ENCODE measurements at places on chromosomes 3 and 15.

GRCh38 chr15:72285927-72286516 lies 13.7 kb upstream of the PARP6 start:
- peak; percentile 7 for DNase-seq

- no peak for DNase-seq
Measured at GRCh38 chr15:65306551-65306950, 2.1 kb downstream of the RNU5B-1 start.

DNA sequence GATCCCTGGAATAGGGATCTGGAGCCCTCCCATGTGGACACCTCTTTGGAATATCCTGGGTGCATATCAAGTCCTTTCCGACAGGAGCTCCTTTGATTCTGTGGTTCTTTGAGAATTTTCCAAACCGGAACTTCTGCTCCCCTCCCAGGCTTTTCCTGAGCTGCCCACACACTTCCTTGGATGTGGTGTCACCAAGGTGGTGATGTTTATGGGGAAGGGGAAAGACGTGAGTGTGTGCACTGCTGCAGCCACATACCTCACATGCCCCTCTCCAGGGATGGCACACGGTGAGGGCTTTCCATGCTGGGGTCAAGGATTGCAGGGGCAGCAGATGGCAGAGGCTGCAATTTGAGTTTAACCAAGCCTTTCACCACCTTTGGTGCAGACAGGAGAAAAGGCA lies 27.9 kb upstream of the PSTPIP1 start:
- DNase-seq: no peak

- no peak for DNase-seq
Measured at GRCh38 chr3:36904641-36905040, 40.2 kb downstream of the TRANK1 start.

GRCh38 chr3:191795196-191795595 lies 334.2 kb downstream of the PYDC2 start:
- DNase-seq: no peak

DNA sequence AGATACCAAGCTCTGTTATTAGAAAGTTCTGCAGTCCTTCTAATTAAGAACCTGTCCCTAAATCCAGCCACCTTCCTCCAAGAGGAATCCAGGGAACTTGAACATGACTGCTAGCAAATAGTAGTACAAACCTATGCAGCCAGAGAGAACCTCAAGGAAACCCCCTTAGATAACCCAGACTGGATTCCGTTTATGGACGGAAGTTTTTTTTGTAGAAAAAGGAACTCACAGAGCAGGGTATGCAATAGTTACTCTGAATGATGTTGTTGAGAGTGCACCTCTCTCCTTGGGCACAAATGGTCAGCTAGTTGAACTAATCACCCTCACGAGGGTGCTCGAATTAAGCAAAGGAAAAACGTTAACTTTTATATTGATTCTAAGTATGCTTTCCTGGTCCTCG lies 40.8 kb downstream of the TM4SF18 start:
- no peak for DNase-seq

DNA sequence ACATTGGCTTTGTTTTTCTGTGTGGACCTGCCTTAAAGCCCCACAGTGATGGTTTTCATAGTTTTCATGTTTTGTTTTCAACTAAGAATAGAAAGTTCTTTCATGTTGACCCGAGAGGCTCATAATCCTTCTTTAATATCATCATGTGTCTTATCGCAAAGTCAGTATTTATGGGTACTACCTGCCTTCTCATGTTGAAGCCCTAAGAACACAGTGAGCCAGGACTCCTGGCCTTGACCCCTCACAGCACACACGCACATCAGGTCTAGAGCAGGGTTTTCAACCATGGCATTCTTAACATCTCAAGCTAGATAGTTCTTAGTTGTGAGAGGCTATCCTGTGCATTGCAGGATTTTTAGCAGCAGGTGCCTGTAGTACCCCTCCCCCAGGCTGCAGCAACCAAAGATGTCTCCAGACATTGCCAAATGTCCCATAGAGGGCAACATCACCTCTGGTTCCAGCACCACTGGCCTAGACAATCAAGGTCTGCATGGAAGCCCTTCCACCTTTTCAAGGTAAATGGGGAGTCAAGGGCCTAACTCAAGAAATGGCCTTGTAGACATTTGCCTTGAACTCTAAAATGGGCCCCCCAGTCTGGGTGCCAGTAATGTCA lies 118.3 kb downstream of the MTHFS start:
- DNase-seq: no peak

DNA sequence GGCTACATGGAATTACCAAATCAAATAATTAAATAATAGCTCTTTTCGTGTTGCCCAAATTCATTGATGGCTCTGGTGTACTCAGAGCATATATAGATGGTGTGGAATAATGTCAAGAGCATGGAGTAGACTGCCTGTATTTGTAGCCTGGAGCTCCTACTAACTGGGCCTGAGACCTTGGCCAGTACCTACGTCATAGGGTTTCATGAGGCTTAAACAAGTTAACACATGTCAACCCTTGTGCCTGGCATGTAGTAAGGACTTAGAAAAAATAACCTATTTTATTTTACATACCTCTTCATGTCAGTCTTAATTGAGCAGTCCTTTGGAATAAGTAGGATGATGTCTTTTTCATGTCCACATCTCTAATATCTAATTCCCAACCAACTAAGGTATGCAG lies 223.7 kb upstream of the DPH6 start:
- DNase-seq: no peak

DNA sequence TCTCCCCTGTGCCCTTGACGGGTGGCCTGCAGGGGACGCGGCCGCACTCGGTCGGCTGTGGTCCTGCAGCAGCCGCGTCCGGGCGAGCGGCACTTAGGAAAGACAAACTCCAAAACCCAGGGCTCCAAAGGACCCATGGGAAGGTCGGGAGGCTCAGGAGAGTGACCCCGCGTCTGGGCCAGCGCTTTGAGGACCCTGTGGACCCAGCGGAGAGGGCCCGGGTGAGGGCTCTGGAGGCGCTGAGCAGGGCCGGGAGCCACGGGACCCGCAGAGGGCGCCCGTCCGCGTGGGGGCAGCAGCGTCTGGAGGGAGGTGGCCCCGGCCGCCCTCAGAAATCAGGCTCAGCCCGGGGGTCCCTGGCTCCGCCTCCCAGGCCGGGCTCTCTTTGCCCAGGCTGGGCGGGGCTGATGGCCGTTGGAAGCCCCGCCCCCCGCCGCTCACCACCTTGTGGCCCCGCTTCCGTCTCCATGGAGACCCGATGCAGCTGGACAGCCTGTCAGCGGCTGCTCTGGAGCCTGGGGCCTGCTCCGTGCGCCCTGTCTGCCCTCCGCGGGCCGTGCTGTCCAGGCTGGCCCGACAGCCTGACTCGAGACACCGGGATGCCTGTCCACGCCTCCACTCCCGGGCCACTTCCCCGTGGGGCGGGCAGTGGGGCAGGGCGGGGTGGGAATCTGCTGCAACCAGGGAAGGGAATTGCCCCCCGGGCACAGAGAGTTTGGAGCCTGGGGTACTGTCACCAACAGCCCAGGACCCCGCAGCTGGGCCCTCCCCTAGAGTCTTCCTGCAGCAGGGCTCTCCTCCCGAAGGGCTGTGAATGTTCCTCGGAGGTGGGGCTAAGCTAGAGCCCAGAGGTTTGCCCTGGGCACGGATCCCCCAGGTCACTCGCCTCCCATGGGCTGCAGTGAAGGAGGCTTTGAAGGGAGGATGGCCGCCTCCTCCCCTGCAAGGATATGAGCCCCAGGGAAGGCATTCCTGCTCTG lies 34.8 kb upstream of the RPL32 start:
- no peak for DNase-seq

- DNase-seq: no peak
Measured at GRCh38 chr3:13081603-13082360, 8.6 kb upstream of the IQSEC1 start.

- no peak for DNase-seq
Measured at GRCh38 chr3:157394411-157394810, 42.2 kb upstream of the PTX3 start.

DNA sequence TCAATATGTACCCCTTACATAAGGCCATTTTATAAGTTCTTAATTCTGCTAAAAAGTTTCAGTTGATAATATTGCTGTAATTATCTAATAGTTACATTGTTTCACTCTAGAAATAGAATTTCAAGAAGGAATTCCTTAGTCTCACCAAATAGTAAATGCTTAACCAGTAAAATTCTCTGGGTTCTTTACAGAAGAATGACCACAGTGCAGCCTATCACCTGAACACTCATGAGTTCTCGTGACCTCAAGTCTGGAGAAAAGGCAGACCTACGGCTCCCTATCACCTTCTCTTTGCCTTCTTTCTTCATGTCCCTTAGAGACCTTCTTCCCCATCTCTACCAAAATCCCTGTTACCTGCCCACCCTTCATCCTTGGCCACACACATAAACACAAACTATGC lies 30.9 kb downstream of the CCDC191 start:
- no peak for DNase-seq

DNA sequence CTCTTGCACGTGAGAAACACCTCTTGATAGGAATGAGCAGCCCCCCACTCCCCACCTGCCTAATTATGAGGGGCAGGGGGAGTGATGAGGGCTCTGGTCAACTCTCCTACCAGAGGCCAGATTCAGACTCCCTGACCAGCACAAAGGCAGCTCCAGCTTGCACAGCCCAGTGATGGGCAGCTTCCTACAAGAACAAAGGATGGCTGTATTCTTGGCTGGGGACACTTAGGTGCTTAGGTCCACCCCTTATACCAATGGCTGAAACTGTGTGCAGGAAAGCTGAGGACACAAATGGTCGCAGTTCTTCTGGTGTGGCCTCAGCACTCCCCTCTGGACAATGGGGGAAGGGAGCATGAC lies 81.8 kb downstream of the IQSEC1 start:
- DNase-seq: no peak

DNA sequence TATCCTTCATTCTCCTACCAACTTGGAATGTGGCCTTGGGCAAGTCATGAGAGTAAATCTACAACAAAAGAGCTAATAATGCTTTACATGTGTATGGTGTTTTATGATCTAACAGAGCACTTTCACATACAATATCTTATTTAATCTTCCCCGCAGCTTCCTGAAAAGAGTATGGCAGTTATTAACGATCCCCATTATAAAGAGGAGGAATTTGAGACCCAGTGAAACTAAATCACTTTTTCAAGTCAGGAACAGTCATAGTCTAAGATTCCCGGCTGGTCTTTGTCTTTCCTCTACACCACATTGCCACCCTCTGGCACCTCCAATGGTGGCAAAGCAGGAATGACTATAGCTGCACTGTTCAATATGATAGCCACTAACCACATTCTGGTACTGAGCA lies 69.7 kb upstream of the CMSS1 start:
- DNase-seq: no peak

DNA sequence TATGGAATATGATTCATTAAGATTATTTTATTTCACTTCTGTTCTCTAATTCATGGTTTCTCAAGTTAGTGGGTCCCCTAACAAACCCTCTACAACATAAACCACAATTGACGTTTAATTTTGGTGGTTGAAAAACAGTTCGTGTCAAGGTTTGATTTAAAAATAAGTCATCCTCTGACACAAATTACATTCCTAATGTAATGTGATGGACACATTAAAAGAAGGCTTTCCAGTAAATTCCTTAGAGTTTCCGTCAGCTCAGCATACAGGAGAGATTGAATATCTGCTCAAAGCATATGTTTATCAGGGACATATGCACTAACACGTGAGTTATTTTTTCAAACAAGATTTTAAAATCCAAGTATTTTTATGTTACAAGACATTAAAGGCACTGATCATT lies 626.5 kb upstream of the ADAMTS9 start:
- no peak for DNase-seq

DNA sequence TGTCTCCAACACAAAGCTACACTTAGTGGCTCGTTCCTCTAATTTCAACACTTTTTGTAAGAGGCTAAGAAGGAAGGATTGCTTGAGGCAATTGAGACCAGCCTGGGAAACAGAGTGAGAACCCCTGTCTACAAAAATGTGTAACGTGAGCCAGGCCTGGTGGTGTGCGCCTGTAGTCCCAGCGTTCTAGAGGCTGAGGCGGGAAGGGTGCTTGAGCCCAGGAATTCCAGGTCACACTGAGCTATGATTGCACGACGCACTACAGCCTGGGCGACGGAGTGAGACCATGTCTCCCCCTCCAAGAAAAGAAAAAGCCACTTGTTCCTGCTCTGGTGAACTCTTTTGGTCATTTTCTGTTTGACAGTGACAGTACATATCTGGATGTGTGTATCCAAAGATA lies 127.9 kb downstream of the GABRB3 start:
- DNase-seq: no peak

DNA sequence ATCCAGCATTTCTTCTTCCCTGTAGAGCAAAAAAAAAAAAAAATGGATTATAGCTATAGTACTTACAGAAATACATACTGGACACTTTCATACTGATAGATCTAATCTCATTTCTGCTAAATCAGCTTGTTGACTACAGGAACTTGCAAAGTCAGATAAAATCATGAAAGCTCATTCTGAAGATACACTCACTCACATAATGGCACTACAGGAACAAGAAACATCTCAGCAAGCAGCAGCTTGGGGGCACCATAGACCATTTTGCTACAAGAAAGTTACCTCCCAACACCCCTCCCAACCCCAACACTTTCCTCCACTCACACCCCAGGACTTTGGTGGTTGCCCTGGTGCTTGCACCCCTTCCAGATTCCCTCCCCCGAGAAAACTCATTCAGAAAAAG lies 4.6 kb downstream of the MYH15 start:
- no peak for DNase-seq

GRCh38 chr3:58383904-58384303 lies 49.7 kb downstream of the PDHB start:
- DNase-seq: no peak

GRCh38 chr15:34266751-34267150 lies 41.9 kb downstream of the EMC4 start:
- DNase-seq: no peak

- DNase-seq: no peak
Measured at GRCh38 chr3:14360123-14360881, 42.1 kb upstream of the SLC6A6 start.

DNA sequence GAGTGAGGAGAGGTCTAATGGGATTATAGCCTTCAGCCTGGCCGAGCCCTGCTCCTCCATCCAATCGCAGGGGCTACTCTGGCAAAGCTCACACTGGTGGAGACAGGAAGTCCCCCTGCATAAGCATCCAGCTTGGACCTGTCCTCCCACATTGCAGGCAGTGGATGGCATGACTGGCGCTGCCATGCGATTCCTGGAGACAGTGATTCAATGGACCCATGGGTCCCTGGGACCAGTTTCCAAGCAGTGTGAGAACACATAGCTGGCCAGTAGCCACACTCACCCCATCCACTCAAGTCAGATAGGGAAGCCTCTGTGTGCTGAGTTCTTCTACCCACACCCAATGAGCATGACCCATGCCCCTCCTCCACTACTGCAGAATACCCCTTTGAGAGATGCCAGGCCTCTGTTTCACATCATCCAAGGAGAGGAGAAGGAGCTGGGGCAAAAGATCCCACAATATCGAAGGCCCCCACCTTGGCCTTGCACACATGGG lies 18.1 kb upstream of the POC1A start:
- no peak for DNase-seq

DNA sequence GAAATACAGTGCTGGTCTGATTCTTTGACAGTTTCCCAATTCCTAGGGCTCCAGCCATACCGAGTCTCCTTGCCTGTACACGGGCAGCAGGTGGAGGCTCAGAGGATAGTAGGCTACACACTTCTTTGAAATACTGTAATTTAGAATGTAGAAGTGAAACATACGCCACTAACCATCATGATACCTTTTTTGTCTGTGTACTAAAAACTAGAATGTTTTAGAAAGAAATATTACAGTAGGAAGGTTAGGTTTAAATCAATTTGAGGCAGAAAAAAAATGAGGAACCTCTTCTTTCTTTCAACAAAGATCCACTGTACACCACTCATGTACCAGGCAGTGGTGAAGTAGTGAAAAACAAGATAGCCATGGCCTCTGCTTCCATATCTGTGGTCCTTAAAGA lies 354.7 kb downstream of the MCTP2 start:
- DNase-seq: no peak
